ENCODE measurements at places on chromosomes 11 and 22. TPM values are rescaled to one million over a fixed set of nuclear protein-coding genes. Genes with fewer than 3 reads are reported as not detected.

GRCh38 chr11:6312106-6312505, 8.2 kb downstream of the CAVIN3 start:
- no peak for DNase-seq

GRCh38 chr11:10663990-10664389, 29.6 kb downstream of the IRAG1 start:
- DNase-seq: no peak

DNA sequence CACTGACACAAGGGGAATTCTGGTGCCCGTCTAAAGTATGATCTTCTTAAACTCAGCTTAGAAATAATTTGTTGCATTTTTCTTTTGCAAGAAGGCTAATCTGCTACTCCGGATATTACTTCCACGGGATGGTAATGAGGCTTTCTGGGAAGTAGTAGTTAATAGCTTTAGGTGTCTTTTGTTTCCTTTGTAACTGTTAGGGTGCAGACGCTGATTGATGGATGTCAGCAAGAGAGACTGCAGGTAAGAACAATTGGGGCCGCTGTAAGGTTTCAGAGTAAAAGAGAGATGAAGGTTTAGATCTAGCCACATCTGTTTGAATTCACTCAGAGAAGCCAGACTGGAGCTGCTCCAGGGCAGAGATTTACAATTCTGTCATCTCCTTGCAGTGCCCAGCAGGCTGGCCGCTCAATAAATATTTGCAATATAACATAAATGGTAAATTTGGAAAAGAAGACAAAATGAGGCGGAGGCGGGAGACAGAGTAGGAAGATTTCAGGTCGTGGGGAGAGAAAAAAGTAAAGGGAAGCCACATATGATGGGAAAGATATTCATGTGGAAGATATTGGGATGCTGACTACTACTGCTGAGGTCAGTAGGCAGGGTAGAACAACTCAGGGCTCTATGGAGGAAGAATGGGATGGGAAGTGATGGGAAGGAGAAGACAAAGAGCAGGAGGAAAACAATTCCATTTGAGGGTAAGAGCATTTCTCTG, 320.5 kb downstream of the AASDHPPT start:
- DNase-seq: no peak

DNA sequence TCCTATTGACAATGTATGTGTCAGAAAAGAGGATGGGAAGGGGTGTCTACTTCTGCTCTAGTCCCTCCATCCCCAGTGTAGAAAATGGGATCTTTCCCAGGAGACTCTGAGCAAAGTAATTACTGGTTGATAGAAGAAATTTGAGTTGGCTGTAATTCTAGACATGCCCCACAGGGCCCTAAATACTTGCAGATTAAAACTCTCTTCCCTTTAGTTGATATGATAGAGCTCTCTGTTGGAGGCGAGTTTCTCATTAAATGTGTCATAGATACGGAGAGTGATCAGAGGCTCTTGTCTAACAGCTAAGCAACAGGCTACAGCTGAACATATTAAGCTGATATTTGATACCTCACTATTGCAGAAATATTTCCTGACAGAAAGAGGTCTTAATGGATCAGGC, 32.9 kb downstream of the OR52E1 start:
- DNase-seq: no peak

TNNI2 gene
- total RNA-seq: 45.0 TPM

YIF1A gene
- 78.7 TPM for total RNA-seq

GRCh38 chr11:71358122-71358728, 90.0 kb downstream of the DHCR7 start:
- DNase-seq: no peak

GRCh38 chr11:46832511-46833214, 13.4 kb downstream of the CKAP5 start:
- no peak for DNase-seq

DNA sequence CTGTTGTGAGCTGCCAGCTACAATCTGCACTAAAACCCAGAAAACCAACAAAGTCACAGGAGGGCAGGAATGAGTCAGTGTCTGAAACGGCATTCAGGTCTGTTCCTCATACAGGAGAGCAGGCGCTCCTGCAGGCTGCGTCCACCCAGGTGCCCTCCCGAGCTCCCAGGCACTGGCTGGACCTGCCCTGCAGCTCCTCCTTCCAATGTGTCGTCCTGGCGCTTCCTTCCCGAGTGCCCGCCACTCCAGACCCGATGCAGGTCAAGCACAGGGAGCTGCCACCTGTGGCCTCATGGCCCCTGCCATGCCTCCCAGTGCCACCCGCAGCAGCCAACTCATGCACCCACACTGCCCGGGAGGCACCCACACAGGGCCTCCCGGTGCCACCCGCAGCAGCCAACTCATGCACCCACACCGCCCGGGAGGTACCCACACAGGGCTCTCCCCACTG, 12.0 kb downstream of the BRD1 start:
- no peak for DNase-seq

SNU13 gene
- total RNA-seq: 180 TPM
